ENCODE measurements at places on chromosomes 12 and 14.

DNA sequence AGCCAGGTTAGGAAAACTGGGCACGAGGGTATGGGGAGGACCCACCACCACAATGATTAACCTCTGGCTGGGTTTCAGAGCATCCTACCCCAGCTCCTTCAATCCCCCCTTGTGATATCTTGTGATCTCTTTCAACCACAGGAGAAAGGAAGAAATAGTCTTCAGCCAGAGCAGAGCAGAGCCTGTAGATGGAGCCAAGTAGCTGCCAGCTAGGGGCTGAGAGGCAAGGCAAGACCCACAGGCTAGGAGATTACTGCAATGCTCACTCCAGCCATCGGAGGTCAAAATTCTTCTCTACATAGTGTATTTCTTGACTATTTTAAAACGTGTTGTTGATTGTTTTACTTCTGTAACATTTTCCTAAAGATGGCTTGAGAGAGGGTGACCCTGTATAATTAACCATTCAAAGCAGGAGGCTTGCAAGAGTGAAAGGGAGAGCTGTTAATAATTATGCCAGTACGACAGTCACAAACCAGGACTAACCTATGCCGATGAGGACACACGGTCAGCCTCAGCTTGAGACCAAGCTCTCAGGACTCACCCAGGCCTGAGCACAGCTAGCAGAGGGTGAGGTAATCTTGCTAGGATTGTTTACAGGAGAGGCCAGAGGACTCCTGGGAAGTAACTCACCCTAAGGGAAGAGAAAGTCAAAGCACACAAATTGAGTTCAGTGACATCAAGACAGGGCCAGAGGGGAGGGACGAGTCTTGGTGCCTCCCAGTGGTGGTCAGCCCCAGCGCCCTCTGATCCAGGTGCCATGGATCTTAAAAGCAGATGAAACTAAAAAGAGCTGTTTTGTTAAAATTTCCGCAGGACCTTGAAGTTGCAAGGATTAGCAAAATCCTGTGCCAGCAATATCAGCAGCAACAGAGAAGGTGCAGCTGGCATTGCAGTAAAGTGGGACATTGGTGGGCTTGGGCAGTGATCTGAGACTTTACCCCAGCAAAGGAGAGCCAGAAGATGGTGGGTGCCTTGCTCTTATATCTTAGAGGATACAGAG is 29.8 kb upstream of the CDKN3 start:
- peak; percentile 71 for DNase-seq

DNA sequence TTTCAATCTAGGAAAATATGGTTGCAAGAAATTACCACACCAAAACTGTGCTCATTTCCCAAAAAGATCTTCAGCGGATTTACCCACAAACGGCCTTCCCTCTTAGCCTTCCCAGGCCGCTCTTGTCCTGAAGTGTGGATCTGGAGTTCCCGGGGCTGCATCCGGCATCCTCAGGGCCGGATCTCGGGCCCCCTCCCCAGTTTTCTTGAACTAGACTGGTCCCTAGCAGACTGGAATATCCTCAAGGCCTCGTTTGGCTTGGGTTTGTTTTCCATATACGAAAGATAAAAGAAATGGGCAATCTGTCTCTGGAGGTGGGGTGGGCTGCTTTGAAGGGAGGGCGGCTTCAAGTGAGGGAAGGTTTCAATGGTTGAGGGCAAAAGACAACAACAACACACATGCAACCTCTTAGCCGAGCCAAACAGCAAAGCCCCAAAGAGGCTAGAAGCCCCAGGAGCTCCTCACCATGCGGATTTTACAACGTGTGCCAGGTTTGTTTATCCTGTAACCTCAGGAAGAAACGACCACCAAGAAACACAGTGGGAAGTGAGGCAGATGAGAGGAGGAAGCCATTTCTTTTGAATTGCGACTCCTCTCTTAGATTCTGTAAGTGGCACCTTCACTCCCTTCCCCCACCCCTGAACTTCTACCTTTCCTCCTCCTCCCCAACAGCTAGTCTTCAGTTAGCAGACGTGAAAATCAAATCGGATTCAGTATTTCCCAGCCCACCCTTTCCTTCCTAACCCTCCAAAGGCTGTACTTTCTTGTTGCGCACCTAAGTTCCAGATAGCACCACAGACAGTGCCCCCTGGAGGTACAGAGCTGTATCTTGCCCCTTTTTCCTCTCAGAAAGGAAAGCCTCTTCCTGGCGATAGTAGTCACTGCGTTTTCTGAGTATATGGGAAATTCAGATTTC is 2.6 kb downstream of the MYF6 start:
- peak; percentile 22 for DNase-seq

GRCh38 chr12:95102916-95103671 is 29.7 kb upstream of the NR2C1 start:
- peak; percentile 97 for DNase-seq

DNA sequence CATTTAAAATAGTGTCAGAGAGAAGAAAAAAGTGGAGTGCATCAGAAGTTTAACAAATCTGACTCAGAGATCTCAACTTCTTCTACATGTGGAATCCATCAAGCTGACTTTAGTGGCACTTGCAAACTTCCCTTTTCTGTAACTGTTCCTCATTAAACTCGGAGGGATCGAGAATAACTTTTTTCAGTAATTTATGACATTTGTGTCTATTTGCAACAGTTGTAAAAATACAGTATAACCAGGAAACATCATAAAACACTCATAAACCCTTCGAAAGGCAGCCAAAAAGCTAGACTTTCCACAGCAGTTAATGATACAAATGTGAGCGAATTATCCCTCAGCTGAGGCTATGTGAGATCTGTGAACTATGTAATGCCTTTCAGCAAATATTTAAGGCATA is 1936.8 kb upstream of the SEL1L start:
- DNase-seq, result no peak

GRCh38 chr14:51845811-51846210 is 14.6 kb upstream of the GNG2 start:
- DNase-seq, result peak; percentile 39

GRCh38 chr12:79956896-79957295 is 22.0 kb upstream of the PPP1R12A start:
- no peak for DNase-seq

GRCh38 chr14:44404036-44404435 is 103.0 kb downstream of the FSCB start:
- DNase-seq, result peak; percentile 17

DNA sequence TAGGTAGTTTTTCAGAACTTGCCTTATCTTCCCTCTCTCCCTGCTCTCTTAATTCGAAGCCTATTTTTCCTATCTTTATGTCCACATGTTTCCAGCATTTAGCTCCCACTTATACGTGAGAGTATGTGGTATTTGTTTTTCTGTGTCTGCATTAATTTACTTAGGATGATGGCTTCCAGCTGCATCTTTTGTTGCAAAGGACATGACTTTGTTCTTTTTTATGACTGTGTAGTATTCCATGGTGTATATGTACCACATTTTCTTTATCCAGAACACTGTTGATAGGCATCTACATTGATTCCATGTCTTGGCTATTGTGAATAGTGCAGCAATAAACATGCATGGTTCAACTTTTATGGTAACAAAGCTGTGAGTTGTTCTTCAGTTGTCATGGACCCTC is 7.8 kb upstream of the CLEC2D start:
- no peak for DNase-seq

DNA sequence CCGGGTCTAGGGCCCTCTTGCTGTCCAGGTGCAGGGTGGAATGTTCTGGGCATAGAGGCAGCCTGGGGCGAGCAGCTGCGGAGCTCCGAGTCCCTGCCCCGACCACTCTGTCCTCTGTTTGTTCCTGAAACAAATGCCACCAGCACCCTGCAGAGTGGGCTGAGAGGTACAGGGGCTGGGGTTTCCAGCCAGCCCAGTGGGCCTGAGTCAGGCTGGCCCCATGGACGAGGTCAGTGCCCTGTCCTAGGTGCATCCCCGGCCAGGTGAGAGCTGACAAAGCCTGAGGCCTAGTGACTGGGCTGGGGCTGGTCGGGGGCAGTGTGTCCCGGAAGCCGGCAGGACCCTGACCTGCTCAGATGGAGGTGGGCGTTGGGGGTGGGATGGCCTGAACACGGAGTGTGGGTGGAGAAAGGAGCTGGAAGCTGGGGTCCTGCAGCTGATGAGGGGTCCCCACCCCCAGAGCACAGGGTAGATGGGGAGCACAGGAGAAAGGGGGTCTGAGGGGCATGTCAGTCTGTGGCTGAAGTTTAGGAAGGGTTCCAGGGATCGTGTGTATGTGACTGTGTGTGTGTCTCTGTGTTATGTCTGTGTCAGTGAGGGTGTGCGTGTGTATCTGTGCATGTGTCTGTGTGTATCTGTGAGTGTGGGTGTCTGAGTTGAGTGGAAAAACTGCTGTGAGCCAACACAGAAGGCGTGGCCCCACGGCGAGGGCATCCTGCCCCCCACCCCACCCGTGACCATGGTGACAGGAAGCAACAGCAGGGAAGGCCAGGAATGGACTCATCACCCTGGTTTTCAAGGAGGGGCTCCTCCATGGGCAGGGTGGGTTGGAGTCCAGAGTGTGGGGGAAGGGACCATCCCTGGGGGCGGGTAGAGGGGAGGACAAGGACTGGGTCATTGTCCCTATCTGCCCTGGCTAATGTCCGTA is 2.4 kb upstream of the CRIP1 start:
- peak; percentile 24 for DNase-seq

GRCh38 chr14:102777711-102778337 is 575 bp downstream of the TRAF3 start:
- peak; percentile 36 for DNase-seq

GRCh38 chr12:75705749-75706711 is 194.6 kb upstream of the KRR1 start:
- peak; percentile 92 for DNase-seq
